Activated CD4-positive, alpha-beta T cell treated with anti-CD3 and anti-CD28 coated beads, Interleukin-2, amount 10 ng/mL, durations not matched to agents 7 days and 5 days (primary cell): ENCODE measurements at places on chromosomes 5 and 9. TPM values are rescaled to one million over a fixed set of nuclear protein-coding genes. Genes with fewer than 3 reads are reported as not detected.

The SIT1 gene
- total RNA-seq = 195 TPM

DNA sequence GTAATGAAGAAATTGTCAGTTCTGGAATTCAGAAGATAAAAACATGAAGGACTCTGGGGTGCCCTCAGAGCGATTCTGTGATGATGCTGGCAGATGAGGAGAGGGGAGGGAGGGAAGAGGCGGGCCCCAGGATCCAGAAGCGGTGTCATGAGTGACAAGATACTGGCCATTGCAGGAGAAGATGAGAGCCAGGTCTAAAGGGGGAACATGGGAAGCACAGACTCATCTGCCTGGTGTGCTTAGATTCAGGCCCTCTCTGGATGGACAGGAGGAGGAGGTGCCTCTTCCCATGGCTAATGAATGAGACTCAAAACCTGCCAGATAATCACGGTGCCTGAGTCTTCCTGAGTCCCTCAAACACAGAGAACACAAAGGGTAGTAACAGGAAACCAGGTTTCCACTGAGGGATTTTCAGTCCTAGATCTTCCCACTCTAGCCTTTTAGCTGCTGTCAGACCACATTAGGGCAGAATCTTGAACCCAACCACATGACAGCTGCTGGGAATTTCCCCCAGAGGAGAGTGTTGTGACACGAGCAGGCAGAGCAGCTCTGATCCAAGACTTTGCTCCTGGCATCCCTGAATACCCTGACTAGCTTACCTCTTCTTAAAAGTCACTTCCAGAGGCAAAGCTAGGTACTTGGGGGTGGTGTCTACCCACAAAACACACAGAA is 28.2 kb upstream of the HSPA9 start:
- H3K27ac ChIP-seq = no peak overlapping the region
- H3K4me3 ChIP-seq = no peak overlapping the region
- no peaks in the 10 kb centered on the region for H3K36me3 ChIP-seq
- H3K27me3 ChIP-seq = peaks cover 42% of the 10 kb centered on the region
- H3K4me1 ChIP-seq = peaks cover 11% of the 10 kb centered on the region
- no peak for DNase-seq

- peak overlapping the region; percentile 83 for H3K27ac ChIP-seq
- peaks cover 2% of the 10 kb centered on the region for H3K27me3 ChIP-seq
- no peaks in the 10 kb centered on the region for H3K36me3 ChIP-seq
- H3K4me1 ChIP-seq = peaks cover 24% of the 10 kb centered on the region
These were observed 118.3 kb downstream of the SLC1A3 start for GRCh38 chr5:36724467-36725332.

DNA sequence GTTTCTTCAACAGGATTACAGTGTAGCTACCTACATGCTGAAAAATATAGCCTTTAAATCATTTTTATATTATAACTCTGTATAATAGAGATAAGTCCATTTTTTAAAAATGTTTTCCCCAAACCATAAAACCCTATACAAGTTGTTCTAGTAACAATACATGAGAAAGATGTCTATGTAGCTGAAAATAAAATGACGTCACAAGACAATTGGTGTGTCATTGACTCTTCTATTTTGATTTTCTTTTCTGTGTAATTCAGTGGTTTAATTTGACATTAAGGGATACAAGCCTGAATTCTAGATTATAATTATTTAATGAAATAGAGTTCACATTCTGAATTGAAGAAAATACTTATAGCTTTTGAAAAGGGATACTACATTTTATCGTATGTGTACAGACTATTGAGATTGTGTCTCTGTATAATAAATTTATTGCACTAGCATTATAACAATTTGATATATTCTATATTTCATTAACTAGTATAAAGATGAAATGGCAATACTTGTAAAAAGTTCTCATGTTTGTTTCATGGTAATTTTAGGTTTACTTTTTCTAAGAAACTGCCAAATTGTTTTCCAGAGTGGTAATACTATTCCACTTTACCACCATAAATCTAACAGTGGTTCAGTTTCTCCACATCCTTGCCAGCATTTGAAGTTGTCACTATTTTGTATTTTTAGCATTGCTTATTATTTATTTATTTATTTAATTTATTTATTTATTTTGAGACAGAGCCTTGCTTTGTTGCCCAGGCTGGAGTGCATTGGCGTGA is 18.7 kb downstream of the ANXA1 start:
- H3K27ac ChIP-seq = no peak overlapping the region
- H3K4me3 ChIP-seq = no peak overlapping the region
- no peaks in the 10 kb centered on the region for H3K27me3 ChIP-seq
- DNase-seq = no peak
- H3K4me1 ChIP-seq = peaks cover 7% of the 10 kb centered on the region
- H3K36me3 ChIP-seq = peaks cover 40% of the 10 kb centered on the region

The KCTD16 gene
- 0.08 TPM for total RNA-seq

- no peak overlapping the region for H3K4me3 ChIP-seq
- no peaks in the 10 kb centered on the region for H3K36me3 ChIP-seq
- H3K27ac ChIP-seq = no peak overlapping the region
- DNase-seq = no peak
- no peaks in the 10 kb centered on the region for H3K4me1 ChIP-seq
These were observed 680.7 kb downstream of the PRR16 start for GRCh38 chr5:121144764-121145163.

GRCh38 chr9:101495810-101496209 is 37.8 kb upstream of the RNF20 start:
- H3K27me3 ChIP-seq = peaks cover 14% of the 10 kb centered on the region
- no peak overlapping the region for H3K4me3 ChIP-seq
- H3K36me3 ChIP-seq = no peaks in the 10 kb centered on the region
- no peaks in the 10 kb centered on the region for H3K4me1 ChIP-seq

- H3K27me3 ChIP-seq = peaks cover 15% of the 10 kb centered on the region
- DNase-seq = peak; percentile 21
- H3K4me3 ChIP-seq = peak overlapping the region; percentile 23
- no peaks in the 10 kb centered on the region for H3K36me3 ChIP-seq
- H3K4me1 ChIP-seq = peaks cover 19% of the 10 kb centered on the region
These were observed 6.2 kb downstream of the ANGPTL2 start for GRCh38 chr9:127116088-127116726.

DNA sequence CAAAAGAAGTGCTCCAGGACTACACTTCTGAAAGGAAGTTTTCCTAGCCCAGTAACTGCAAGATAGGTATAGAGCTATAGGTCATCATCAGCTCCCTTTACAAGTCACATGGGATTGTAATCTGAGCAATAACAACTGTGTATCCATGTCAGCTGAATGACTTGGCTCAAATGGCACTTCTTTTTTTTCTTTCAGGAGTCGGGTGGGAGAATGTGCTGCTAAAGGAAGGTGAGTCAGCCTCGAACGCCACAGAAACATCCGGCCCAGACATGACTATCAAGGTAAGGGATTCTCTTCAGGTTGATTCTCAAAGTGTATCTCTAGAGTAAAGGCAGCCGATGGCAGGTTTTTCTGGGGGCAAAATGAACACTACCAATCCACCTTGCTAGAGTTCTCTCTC is 192.2 kb downstream of the C9orf152 start:
- peaks cover 10% of the 10 kb centered on the region for H3K27me3 ChIP-seq
- no peak overlapping the region for H3K27ac ChIP-seq
- H3K4me3 ChIP-seq = no peak overlapping the region
- H3K4me1 ChIP-seq = peaks cover 8% of the 10 kb centered on the region
- DNase-seq = no peak

GRCh38 chr5:59040024-59040803 is 457.3 kb downstream of the RAB3C start:
- peak overlapping the region; percentile 84 for H3K4me3 ChIP-seq
- peaks cover 35% of the 10 kb centered on the region for H3K36me3 ChIP-seq
- H3K4me1 ChIP-seq = peaks cover 36% of the 10 kb centered on the region
- H3K27ac ChIP-seq = peak overlapping the region; percentile 99

The MAMDC2 gene
- not detected for total RNA-seq

- no peak for DNase-seq
- no peaks in the 10 kb centered on the region for H3K36me3 ChIP-seq
- no peak overlapping the region for H3K4me3 ChIP-seq
- no peaks in the 10 kb centered on the region for H3K4me1 ChIP-seq
- H3K27ac ChIP-seq = no peak overlapping the region
These were observed 940.7 kb downstream of the NR2F1-AS1 start for GRCh38 chr5:92640340-92640739.
